Psoas muscle (tissue), 8 donors: ENCODE measurements at places on chromosomes 1 and 21. TPM values are rescaled to one million over a fixed set of nuclear protein-coding genes. Genes with fewer than 3 reads are reported as not detected.

PLPP3 gene
- 36.8 TPM for total RNA-seq

TARS2 gene
- 20.8 TPM for total RNA-seq

C4BPA gene
- 0.15 TPM for total RNA-seq

CD164L2 gene
- total RNA-seq, result not detected

LCE2A gene
- not detected for total RNA-seq

GBP5 gene
- 0.74 TPM for total RNA-seq

CSF3R gene
- 6.5 TPM for total RNA-seq

DHCR24 gene
- 117 TPM for total RNA-seq

DIO1 gene
- total RNA-seq, result not detected

NEXN gene
- 541 TPM for total RNA-seq

CFAP45 gene
- 0.42 TPM for total RNA-seq

DNA sequence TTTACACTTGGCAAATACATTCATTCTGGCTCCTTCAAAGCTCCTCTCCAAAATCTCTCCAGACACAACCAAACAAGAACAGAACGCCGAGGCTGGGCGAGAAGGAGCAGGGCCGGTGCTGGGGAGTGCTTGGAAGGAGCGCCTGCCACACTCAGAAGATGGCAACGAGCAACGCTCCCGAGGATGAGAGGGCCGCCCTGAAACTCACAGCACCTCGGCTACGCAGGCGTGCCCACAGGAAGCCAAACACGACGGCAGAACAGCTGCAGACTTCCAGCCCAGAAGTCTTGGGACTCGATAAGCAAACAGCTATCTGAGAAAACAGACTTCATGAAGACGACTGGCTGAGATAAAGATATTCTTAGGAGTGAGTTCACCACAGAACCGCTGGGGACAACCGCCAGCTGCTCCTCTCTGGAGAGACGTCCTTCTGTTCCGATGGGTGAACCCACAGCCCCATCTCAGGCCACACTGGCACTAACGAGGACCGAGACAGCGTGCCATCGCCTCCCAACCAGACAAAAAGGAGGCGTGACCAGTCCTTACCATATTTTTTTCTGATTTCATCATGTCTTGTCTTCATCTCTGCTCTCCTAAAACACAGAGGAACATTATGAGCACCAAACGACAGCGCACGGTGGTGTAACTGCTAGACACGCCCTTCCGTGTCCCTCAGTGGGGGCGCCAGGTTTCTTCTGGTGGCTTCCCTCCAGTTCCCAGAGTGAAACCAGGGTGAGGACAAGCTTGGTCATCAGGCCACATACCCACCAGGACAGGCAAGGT is 18.6 kb downstream of the PTTG1IP start:
- DNase-seq, result peak; percentile 78
- no peaks in the 10 kb centered on the region for H3K27me3 ChIP-seq
- peaks cover 80% of the 10 kb centered on the region for H3K36me3 ChIP-seq
- H3K4me3 ChIP-seq, result no peak overlapping the region
- peak overlapping the region; percentile 64 for H3K27ac ChIP-seq

DNA sequence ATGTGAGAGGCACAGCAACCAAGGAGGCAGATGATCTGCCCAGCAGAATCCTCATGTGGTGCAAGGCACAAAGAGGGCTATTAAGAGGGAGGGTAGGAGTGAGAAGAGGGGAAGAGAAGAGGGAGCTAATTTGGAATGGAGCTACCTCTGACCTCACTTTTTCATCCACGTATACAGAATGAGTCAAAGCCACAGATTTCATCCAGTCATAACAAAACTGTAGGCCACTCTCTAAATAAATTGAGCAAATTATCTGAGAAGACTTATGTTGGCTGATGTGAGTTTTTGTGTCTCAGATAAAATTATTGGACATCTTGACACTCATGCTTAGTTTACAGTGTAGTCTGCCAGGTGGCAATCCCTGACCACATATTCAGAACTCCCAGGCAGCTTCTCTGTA is 325.6 kb downstream of the TTLL7 start:
- no peaks in the 10 kb centered on the region for H3K4me1 ChIP-seq
- H3K36me3 ChIP-seq, result no peaks in the 10 kb centered on the region
- no peak overlapping the region for H3K4me3 ChIP-seq

DNA sequence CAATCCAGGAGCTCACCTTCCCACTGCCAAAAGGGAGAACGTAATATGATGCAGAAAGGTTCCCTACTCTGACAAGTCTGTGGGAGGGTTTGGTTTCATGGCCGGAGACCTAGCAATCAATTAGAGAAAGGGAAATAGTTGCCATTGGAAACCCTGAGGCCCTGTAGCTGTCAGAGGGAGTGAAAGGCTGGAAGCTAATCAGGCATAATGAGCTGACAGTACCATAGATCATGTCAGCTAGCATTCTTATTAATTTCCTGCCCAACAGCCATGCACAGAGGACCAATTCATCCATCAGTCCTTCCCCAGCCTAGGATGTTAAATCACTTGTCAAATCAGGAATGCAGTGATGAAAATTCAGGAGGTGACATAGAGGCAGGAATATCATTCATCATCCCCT is 527.3 kb downstream of the PLPP3 start:
- H3K4me1 ChIP-seq, result no peaks in the 10 kb centered on the region
- DNase-seq, result no peak
- no peaks in the 10 kb centered on the region for H3K27me3 ChIP-seq
- H3K27ac ChIP-seq, result no peak overlapping the region
- H3K36me3 ChIP-seq, result no peaks in the 10 kb centered on the region

GRCh38 chr1:224387302-224387912 is 30.7 kb downstream of the CNIH4 start:
- no peak overlapping the region for H3K27ac ChIP-seq
- H3K27me3 ChIP-seq, result no peaks in the 10 kb centered on the region
- no peak overlapping the region for H3K4me3 ChIP-seq
- H3K4me1 ChIP-seq, result no peaks in the 10 kb centered on the region
- DNase-seq, result no peak

DNA sequence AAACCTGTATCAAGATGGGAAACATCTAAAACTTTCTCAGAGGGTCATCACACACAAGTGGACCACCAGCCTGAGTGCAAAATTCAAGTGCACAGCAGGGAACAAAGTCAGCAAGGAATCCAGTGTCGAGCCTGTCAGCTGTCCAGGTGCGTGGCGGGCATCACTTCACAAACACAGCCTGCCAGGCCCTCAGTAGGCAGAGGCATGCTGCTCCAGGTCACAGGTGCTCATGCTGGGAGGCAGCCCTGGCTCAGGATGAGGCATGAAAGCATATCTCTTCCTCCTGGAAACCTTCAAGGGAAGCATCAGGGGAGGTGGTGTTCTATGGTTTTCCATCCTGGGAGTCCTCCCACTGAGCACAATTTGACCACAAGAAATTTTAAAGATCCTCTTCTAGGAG is 6.3 kb downstream of the CD2 start:
- no peaks in the 10 kb centered on the region for H3K4me1 ChIP-seq
- H3K27me3 ChIP-seq, result no peaks in the 10 kb centered on the region
- H3K27ac ChIP-seq, result no peak overlapping the region
- no peak for DNase-seq

GRCh38 chr1:213982672-213983492 is 4.9 kb upstream of the PROX1 start:
- no peaks in the 10 kb centered on the region for H3K27me3 ChIP-seq
- H3K36me3 ChIP-seq, result no peaks in the 10 kb centered on the region
- peaks cover 12% of the 10 kb centered on the region for H3K4me1 ChIP-seq
- no peak overlapping the region for H3K27ac ChIP-seq

GRCh38 chr1:168821434-168821833 is 92.4 kb upstream of the DPT start:
- H3K27ac ChIP-seq, result no peak overlapping the region
- H3K4me3 ChIP-seq, result no peak overlapping the region
- no peaks in the 10 kb centered on the region for H3K36me3 ChIP-seq
- no peaks in the 10 kb centered on the region for H3K4me1 ChIP-seq

GRCh38 chr1:13869172-13869797 is 169.3 kb downstream of the PRDM2 start:
- H3K36me3 ChIP-seq, result no peaks in the 10 kb centered on the region
- H3K4me3 ChIP-seq, result no peak overlapping the region
- DNase-seq, result no peak
- no peaks in the 10 kb centered on the region for H3K4me1 ChIP-seq
- H3K27me3 ChIP-seq, result peaks cover 5% of the 10 kb centered on the region

- H3K27me3 ChIP-seq, result no peaks in the 10 kb centered on the region
- peaks cover 4% of the 10 kb centered on the region for H3K36me3 ChIP-seq
- peak overlapping the region; percentile 74 for H3K4me3 ChIP-seq
- H3K27ac ChIP-seq, result peak overlapping the region; percentile 68
Measured at GRCh38 chr1:28915031-28915895, 894 bp downstream of the EPB41 start.

GRCh38 chr1:228163007-228163753 is 2.4 kb upstream of the IBA57 start:
- H3K27me3 ChIP-seq, result no peaks in the 10 kb centered on the region
- H3K27ac ChIP-seq, result peak overlapping the region; percentile 99
- H3K4me3 ChIP-seq, result no peak overlapping the region
- H3K36me3 ChIP-seq, result no peaks in the 10 kb centered on the region
- H3K4me1 ChIP-seq, result peaks cover 35% of the 10 kb centered on the region
- peak; percentile 74 for DNase-seq

DNA sequence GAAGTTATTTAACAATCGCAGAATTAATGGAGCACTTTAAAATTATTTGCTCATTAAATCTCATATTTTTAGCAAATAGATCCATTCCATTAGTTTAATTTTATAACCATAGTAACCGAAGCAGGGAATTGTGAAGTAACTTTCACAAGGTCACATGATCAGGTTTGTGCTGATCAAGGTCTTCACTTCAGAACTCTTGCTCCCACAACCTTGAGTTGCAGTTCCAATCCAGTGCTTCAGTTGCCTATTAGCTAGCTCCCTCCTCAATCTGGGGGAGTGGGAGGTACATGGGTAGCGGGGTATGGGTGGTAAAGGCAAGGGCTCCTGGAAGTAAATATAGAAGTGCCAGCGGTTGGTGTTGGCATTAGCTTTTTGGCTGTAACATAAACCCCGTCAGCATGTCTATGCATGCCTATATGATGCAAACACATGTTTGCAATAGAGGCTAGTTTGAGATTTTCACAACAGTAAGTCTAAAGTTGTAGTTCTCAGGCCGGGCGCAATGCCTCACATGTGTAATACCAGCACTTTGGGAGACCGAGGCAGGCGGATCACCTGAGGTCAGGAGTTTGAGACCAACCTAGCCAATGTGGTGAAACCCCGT is 5.8 kb downstream of the ATP5IF1 start:
- peaks cover 49% of the 10 kb centered on the region for H3K4me1 ChIP-seq
- H3K27me3 ChIP-seq, result no peaks in the 10 kb centered on the region
- no peaks in the 10 kb centered on the region for H3K36me3 ChIP-seq
- H3K4me3 ChIP-seq, result no peak overlapping the region
- H3K27ac ChIP-seq, result peak overlapping the region; percentile 88
- no peak for DNase-seq

DNA sequence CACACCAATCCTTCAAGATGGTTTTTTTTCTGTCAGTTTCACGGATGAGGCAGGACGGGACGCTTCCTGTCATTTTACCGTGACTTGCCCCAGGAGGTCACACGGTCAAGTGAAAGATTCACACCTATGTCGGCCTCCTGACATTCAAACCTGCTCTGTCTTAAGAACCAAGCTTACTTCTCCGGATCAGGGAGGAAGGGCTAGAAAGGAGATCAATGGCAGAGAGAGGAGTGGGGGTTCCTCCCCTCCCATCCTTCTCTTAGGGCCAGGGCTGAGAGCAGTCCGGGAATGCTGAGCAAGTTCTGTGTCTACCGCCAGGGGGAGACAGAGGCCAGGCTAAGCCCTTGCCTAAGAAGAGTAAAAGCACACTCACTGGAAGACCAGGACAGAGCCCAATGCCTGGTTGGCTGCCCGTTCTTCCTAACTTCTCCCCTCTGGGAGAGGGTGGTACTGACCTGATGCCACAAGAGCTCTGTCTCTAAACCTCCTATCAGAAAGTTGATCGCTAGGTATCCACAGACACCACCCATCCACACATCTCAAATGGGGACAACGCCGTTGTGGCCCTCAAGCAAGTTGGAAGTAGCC is 1.1 kb upstream of the PPM1J start:
- H3K4me3 ChIP-seq, result peak overlapping the region; percentile 92
- H3K27ac ChIP-seq, result peak overlapping the region; percentile 80
- DNase-seq, result peak; percentile 84
- no peaks in the 10 kb centered on the region for H3K27me3 ChIP-seq

DNA sequence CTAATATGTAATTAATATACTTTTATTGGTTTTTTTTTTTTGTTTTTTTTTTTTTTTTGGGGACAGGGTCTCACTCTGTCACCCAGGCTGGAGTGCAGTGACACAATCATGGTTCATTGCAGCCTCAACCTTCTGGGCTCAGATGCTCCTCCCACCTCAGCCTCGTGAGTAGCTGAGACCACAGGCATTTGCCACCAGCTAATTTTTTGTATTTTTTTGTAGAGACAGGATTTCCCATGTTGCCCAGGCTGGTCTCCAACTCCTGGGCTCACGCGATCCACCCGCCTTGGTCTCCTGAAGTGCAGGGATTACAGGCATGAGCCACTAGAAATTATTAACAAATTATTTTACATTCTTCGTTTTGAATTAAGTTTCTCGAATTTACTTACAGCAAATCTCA is 16.8 kb upstream of the POGZ start:
- H3K4me1 ChIP-seq, result no peaks in the 10 kb centered on the region
- DNase-seq, result no peak
- H3K4me3 ChIP-seq, result no peak overlapping the region
- no peak overlapping the region for H3K27ac ChIP-seq
- no peaks in the 10 kb centered on the region for H3K36me3 ChIP-seq

DNA sequence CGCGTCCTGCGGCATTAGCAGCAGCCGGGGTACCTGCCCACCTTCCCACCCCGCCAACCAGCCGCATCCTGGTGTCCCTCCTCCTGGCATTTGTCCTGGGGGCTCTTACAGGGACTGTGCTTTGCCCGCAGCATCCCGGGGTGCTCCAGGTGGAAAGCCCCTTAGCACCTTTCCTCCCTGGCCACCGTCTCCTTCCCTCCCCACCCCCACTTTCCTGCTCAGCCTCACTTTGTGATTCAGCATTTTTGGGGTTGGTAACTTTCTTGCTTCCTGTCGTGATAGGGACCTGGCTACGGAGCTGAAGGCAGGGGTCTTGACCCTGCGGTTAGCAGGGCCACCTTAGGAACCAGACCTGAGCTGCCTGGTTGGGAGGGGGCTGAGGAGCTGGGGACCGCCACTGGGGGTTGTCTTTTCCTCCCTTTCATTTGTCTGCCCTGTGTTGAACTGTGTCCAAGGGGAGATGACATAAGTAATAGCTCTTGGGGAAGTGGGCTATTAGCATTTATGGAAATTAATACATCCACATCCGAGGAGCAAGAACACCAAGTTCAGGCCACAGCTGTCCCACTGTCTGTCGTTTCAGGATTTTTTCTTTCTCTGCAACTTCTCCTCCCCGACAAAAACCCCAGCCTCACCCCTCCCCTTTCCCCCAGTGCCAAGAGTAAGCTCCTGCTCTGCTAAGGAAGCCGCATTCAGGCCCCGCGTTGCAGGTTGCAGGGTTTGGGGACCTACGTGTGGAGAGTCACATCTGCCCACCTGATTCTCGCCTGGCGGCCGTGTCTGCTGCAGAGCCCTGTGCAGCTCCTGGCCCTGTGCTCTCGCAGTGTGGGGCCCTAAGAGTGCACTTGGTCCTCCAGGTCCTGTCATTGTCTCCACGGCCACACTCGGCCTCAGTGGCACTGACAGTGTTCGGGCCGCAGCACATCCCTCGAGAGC is 1.6 kb upstream of the NPHP4 start:
- DNase-seq, result peak; percentile 47
- H3K36me3 ChIP-seq, result no peaks in the 10 kb centered on the region
- H3K4me3 ChIP-seq, result peak overlapping the region; percentile 88
- peaks cover 5% of the 10 kb centered on the region for H3K4me1 ChIP-seq
- H3K27me3 ChIP-seq, result peaks cover 23% of the 10 kb centered on the region
- H3K27ac ChIP-seq, result no peak overlapping the region

- no peaks in the 10 kb centered on the region for H3K27me3 ChIP-seq
- no peak overlapping the region for H3K27ac ChIP-seq
- no peak overlapping the region for H3K4me3 ChIP-seq
Measured at GRCh38 chr1:163472651-163473248, 151.0 kb downstream of the NUF2 start.
